ENCODE measurements at places on chromosomes 2 and 18. TPM values are rescaled to one million over a fixed set of nuclear protein-coding genes. Genes with fewer than 3 reads are reported as not detected.
A peak's percentile ranks its signal among the peaks of the same experiment; 100 is the strongest.

DNA sequence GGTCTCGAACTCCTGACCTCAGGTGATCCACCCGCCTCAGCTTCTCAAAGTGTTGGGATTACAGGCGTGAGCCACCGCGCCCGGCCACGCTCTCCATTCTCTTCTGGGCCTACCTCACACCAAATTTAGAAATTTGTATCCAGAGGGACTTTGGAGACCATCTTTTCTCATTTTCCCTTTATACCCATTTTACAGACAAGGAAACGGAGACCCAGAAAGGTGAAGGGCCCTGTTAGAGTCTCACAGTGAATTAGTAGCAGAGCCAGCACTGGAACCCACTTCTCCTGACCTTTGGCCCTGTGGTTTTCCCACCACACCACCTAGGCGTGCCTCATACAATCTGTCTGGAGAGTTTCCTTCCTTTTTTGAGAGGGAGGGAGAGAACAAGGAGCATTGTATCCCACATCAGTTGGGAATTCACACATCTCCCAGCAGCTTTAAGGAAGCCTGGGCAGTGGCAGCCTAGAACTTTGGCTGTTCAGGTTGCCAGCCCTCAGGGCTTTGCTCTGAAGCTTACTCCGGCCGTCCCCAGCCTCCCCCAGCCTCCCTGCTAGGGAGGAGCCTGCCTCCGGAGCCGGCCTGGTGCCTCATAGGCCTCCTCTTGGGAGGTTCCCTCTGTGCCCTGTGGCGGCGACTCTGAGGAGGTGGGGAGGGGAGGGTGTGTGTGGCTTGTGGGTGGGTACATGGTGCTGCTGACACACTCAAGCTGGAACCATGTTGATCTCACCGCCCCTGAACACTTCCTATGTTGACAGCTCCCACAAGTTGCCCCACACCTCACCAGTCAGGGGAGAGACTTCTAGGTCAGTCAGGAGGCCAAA, 13.8 kb downstream of the FOSL2 start:
- H3K4me1 ChIP-seq = no peaks in the 10 kb centered on the region
- no peak for DNase-seq
- no peaks in the 10 kb centered on the region for H3K27me3 ChIP-seq
- H3K36me3 ChIP-seq = no peaks in the 10 kb centered on the region
- H3K27ac ChIP-seq = no peak overlapping the region

DNA sequence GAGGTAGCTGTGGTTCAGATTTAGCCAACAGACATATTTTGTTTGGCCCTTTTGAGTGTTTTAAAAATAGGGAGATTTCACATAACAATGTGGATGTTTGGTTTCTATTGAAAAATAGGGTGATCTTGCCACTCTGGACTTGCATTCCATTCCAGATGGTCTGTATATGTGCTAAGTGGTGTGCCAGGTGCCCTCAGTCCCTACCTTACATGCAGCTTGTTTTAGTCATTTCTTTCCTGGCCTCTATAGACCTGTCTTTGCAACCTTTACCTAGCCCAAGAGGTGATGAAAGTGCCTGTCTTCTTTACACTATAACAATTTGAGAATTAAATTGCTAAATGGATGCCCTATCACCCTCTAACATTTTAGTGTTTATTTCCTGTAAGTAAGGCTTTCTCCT, 11.1 kb downstream of the EML4 start:
- DNase-seq = no peak
- H3K27ac ChIP-seq = no peak overlapping the region
- H3K4me3 ChIP-seq = no peak overlapping the region

- H3K36me3 ChIP-seq = no peaks in the 10 kb centered on the region
- DNase-seq = no peak
- no peak overlapping the region for H3K27ac ChIP-seq
- H3K4me3 ChIP-seq = no peak overlapping the region
- no peaks in the 10 kb centered on the region for H3K4me1 ChIP-seq
- peaks cover 3% of the 10 kb centered on the region for H3K27me3 ChIP-seq
Observed at GRCh38 chr18:25420077-25420825, 68.3 kb upstream of the ZNF521 start.

DNA sequence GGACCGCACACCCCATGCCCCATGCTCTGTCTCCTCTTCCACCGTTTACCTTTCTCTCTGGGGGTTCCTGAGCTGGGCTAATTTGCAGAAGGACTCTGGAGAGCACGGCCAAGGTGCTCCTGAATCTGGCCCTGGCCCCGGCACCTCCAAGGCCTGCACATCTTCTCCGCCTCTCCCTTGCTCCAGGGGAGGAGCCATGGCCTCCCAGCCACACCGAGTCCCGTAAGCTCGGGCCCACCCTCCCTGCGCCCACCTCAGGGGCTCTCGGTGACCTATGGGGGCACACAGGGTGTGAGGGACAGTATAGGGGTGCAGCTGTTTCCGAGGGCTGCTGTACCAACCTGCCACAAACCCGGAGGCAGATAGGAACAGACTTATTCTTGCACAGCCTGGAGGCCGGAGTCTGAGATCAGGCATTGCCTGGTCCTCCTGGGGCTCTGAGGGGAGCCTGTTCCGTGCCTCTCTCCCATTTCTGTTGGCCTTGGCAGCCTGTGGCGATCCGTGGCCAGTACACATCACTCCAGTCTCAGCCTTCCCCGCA, 127.3 kb upstream of the GPC1 start:
- H3K4me1 ChIP-seq = no peaks in the 10 kb centered on the region
- H3K27ac ChIP-seq = no peak overlapping the region
- no peak for DNase-seq
- H3K4me3 ChIP-seq = no peak overlapping the region
- H3K27me3 ChIP-seq = no peaks in the 10 kb centered on the region
- no peaks in the 10 kb centered on the region for H3K36me3 ChIP-seq

GRCh38 chr2:235480614-235481013, 13.2 kb upstream of the AGAP1 start:
- no peak overlapping the region for H3K4me3 ChIP-seq
- no peaks in the 10 kb centered on the region for H3K27me3 ChIP-seq
- H3K36me3 ChIP-seq = no peaks in the 10 kb centered on the region
- no peak overlapping the region for H3K27ac ChIP-seq

Gene INO80B
- total RNA-seq = 26.7 TPM

GRCh38 chr2:105518897-105519296, 120.0 kb upstream of the FHL2 start:
- no peaks in the 10 kb centered on the region for H3K36me3 ChIP-seq
- H3K27me3 ChIP-seq = no peaks in the 10 kb centered on the region
- no peak overlapping the region for H3K27ac ChIP-seq
- H3K4me3 ChIP-seq = no peak overlapping the region
- no peaks in the 10 kb centered on the region for H3K4me1 ChIP-seq

DNA sequence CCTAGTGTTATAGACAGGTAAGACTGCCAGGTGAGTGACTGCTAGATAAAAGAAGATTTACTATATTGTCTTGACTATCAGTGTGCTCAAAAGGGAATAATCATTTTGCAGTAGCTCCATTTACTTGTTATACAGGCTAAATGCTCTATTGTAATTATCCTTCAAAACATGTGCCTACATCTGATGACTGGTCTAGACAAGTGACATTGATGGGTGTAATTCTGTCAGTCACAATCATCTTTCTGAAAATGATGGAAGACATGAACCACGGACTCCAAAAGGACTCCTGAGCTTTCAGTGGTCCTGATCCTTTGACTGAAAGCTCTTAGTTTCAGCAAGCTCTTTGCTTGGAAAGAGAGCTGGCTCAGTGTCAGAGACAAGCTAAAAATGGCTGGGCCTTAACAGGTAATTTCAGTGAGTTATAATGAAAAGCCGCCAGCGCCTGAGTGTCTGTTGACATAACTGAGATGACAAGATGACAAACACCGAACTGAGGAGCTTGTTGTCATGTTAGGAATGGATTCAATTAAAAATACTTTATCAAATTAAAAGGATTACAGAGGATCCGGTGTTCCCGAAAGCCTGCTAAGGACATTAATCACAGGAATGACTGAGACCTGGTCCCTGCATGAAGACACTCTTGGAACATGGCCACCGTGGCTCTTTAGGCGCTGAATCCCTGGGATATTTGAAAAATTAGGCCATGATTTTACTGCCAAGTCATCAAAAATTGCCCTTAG, 141.7 kb downstream of the CMPK2 start:
- no peak overlapping the region for H3K27ac ChIP-seq
- no peaks in the 10 kb centered on the region for H3K36me3 ChIP-seq
- H3K27me3 ChIP-seq = no peaks in the 10 kb centered on the region

- H3K27ac ChIP-seq = no peak overlapping the region
- DNase-seq = no peak
- no peak overlapping the region for H3K4me3 ChIP-seq
- no peaks in the 10 kb centered on the region for H3K4me1 ChIP-seq
Observed at GRCh38 chr18:36139245-36139644, 9.5 kb downstream of the ELP2 start.

GRCh38 chr2:160730296-160730995, 236.8 kb upstream of the RBMS1 start:
- H3K36me3 ChIP-seq = no peaks in the 10 kb centered on the region
- no peak for DNase-seq
- H3K4me3 ChIP-seq = no peak overlapping the region
- H3K27me3 ChIP-seq = no peaks in the 10 kb centered on the region

Gene PPP1R1C
- not detected for total RNA-seq

GRCh38 chr2:40740419-40740818, 288.5 kb upstream of the SLC8A1 start:
- no peak overlapping the region for H3K4me3 ChIP-seq
- no peak overlapping the region for H3K27ac ChIP-seq
- no peak for DNase-seq
- no peaks in the 10 kb centered on the region for H3K27me3 ChIP-seq

GRCh38 chr2:46645681-46646162, 166.4 kb downstream of the TMEM247 start:
- H3K4me1 ChIP-seq = no peaks in the 10 kb centered on the region
- H3K36me3 ChIP-seq = no peaks in the 10 kb centered on the region
- no peak overlapping the region for H3K27ac ChIP-seq
- DNase-seq = no peak
- H3K4me3 ChIP-seq = no peak overlapping the region
- no peaks in the 10 kb centered on the region for H3K27me3 ChIP-seq

- no peaks in the 10 kb centered on the region for H3K4me1 ChIP-seq
- no peaks in the 10 kb centered on the region for H3K36me3 ChIP-seq
- no peak overlapping the region for H3K4me3 ChIP-seq
- no peak overlapping the region for H3K27ac ChIP-seq
Observed at GRCh38 chr2:175792881-175793280, 209.2 kb downstream of the LNPK start.

- DNase-seq = no peak
- no peaks in the 10 kb centered on the region for H3K27me3 ChIP-seq
- H3K27ac ChIP-seq = no peak overlapping the region
- no peaks in the 10 kb centered on the region for H3K36me3 ChIP-seq
- H3K4me1 ChIP-seq = no peaks in the 10 kb centered on the region
Observed at GRCh38 chr2:98730053-98730706, 752 bp downstream of the MGAT4A start.

Gene LINC00305
- not detected for total RNA-seq

DNA sequence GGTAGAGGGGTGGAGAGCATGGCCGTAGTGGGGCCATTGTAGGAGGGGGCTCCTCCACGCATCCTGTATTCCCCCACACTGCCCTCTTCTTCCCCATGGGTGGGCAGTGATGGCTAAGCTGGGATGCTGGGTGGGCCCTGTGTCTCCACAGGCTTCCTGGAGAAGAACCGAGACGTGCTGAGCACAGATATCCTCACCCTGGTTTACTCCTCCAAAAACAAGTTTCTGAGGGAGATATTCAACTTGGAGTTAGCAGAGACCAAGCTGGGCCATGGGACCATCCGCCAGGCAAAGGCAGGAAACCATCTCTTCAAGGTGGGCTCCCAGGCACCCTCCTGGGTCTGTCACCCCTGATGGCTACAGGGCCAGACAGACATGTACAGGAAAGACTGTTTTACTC, 52.8 kb downstream of the MYO7B start:
- H3K36me3 ChIP-seq = no peaks in the 10 kb centered on the region
- no peaks in the 10 kb centered on the region for H3K4me1 ChIP-seq
- no peak overlapping the region for H3K4me3 ChIP-seq
- no peaks in the 10 kb centered on the region for H3K27me3 ChIP-seq

GRCh38 chr2:61538920-61539520, 864 bp upstream of the XPO1 start:
- H3K27ac ChIP-seq = peak overlapping the region; percentile 99
- H3K36me3 ChIP-seq = no peaks in the 10 kb centered on the region
- H3K27me3 ChIP-seq = no peaks in the 10 kb centered on the region
- DNase-seq = peak; percentile 23
- H3K4me3 ChIP-seq = peak overlapping the region; percentile 79

DNA sequence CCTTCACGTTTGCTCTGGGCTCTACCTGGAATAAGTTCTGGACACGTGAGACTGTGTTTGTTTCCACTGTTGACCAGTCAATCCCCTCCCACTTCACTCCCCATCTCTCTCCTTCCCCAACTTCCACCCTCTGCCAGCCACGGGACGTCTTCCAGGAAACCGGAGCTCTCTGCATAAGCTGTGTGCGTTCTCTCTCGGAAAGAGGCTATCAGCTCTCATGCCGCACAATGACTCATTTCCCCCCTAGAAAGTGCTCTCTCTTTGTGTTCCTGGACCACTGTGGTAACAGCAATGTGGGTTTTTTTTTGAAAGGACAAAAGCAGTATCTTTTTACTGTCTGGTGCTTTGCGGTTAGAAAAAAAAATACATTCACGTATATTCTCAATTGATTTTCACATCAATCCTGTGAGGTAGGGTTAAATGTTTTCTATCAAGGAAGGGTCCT, 10.2 kb downstream of the PROKR1 start:
- H3K36me3 ChIP-seq = no peaks in the 10 kb centered on the region
- DNase-seq = peak; percentile 7
- no peak overlapping the region for H3K27ac ChIP-seq
- H3K4me3 ChIP-seq = no peak overlapping the region

GRCh38 chr2:218082586-218083351, 13.7 kb downstream of the RUFY4 start:
- no peak overlapping the region for H3K27ac ChIP-seq
- H3K27me3 ChIP-seq = no peaks in the 10 kb centered on the region
- no peak for DNase-seq
- no peak overlapping the region for H3K4me3 ChIP-seq
